ENCODE measurements at places on chromosomes 6 and 20.

GRCh38 chr6:134254118-134254517 lies 63.8 kb downstream of the SGK1 start:
- DNase-seq, result no peak

GRCh38 chr6:33175436-33176069 lies 16.7 kb downstream of the COL11A2 start:
- no peak for DNase-seq

- DNase-seq, result no peak
Observed at GRCh38 chr6:85066266-85066665, 301.9 kb upstream of the TBX18 start.

- no peak for DNase-seq
Observed at GRCh38 chr6:24967211-24967610, 31.5 kb upstream of the RIPOR2 start.

GRCh38 chr6:10746915-10747250 lies 722 bp upstream of the TMEM14B start:
- DNase-seq, result no peak

DNA sequence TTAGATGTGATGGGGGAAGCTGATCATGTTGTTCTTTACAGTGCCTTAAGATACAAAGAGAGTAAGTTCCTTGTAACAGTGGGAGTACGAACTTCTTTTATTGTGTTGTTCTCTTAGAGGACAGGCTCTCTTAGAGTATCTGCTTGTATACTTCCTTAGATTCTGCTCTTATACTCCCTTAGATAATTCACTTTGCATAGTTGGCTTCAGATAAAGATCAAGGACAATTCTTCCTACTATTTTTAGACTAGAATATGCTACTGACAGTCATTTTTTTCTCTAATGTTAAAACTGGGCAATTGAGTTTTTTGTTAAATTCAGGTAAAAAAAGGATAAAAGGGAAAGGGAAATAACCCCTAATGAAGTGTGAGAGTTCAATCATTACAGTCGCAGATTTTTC lies 138.7 kb downstream of the MYB start:
- DNase-seq, result no peak

GRCh38 chr6:81929828-81930227 lies 177.3 kb upstream of the TENT5A start:
- DNase-seq, result peak; percentile 41

DNA sequence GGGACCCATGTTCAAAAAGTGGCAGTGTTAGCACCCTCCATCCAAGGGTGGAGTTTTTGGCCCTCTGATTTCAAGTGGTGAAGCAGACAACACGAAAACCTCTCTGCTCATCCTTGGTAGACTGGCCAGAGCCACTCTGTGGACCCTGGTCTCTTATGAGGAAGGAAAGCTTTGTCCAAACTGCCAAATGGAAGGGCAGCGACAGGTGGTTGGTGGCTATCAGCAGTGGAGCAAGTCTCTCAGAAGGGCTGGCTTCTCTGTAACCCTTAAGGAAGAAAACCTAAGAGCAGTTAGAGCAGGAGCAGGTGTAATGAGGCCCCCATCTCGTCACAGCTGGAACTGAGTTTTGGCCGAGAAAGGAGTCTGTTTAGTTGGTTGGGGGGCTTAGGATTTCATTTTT lies 155.8 kb downstream of the SLC16A10 start:
- DNase-seq, result no peak

DNA sequence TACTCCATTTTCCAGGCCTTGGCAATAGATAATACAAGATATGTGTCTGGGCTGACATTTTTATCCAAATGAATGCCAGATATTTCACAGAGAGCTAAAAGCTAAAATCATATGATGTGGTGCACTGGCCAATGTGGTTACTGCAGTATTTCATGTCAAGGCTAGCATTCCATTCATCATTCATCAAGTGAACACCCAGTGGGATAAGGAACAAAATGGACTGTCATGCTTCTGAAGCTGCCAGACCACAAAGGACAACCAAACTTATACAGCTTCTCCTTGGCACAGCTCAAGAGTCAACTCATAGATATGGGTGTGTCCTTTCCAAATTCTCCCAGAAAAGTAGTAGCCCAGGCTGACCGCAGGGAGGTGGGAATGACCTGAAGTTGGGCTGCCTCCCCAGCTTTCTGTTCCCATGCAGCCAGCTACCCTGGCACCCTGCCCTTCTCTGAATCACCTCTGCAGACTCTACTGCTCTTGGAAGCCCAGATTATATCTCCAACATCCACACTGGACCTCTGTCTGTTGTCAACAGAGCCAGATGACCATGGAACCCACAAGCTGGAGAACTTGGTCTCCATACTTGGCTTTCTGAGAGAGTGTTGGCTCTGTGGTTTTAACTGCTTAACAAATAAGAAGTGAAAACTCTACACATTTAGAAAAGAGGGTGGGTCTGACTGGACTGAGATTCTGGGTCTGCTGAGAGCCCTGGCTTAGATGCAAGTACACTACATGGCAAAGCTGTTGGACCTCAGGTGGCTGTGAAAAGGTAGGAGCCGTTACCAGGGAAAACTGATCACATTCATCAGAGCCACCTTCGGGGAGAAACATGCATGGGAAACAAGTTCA lies 122.8 kb downstream of the ALDH8A1 start:
- peak; percentile 96 for DNase-seq

- DNase-seq, result no peak
Observed at GRCh38 chr6:80903711-80904110, 797.2 kb downstream of the BCKDHB start.

DNA sequence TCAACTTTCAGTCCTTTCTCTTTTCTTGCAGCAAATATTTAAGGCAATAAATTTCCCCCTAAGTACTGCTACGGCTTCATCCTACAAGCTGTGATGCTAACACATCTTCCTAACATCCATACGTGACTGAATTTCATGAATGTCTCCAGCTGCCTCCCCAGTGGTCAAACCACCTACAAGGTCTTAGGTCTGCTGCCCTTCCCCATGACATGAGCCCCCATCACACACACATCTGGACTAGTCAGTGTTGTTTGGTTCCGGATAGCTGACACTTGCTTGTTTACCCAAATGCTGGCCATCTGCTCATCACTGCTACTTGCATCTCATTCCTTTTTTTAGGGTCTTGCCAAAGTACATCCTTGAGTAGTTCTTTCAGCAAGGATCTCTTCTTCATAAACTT lies 14.6 kb downstream of the RRBP1 start:
- no peak for DNase-seq

DNA sequence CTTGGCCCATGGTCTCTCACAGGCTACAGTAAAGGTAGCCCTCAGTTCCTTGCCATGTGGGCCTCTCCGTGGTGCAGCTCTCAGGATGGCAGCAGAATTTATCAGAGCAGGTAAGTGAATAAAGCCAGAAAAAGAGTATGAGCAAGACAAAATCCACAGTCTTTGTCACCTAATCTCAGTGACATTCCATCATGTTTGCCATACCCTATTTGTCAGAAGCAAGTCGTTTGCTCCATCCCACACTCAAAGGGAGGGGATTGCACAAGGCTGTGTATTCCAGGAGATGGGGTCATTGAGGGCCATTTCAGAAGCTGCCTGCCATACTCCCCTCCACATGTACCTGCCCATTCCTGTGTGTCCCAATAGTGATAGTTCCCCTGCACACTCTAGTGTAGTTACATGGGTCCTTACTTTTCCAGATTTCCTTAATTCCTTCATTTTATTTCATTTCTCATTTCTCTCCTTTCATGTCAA lies 24.2 kb downstream of the ISM1 start:
- no peak for DNase-seq

DNA sequence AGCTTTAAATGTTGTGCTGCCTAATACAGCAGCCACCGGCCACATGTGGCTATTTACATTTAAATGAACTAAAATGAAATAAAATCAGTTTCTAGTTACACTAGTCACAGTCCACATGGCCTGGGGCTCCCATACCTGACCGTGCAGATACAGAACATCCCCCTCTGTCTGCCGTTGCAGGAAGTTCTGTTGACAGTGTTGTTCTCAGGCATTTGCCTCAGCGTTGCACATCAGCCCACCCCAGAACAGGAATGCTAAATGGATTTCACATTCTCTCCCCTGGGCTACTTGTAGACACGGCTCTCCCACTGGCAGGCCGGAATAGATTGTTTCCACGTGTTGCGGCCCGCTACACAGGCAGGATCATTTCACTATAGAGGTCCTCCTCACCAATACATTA lies 26.3 kb downstream of the JAG1 start:
- peak; percentile 66 for DNase-seq

DNA sequence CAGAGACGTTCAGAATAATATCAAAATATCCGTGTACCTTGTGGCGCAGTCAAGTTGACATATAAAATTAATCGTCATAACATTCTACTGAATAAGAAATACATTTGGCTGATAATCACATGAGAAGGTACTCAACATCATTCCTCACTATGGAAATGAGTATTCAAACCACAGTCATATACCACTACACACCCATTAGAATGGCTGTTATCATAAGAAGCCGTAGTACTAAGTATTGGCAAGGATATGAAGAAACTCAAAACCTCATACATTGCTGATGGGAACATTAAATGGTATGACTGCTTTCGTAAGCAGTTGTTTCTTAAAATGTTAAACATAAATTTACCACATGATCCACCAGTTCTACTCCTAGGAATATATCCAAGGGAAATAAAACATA lies 244.7 kb downstream of the CDKAL1 start:
- DNase-seq, result no peak

- no peak for DNase-seq
Observed at GRCh38 chr6:108294297-108294726, 542 bp upstream of the AFG1L start.

DNA sequence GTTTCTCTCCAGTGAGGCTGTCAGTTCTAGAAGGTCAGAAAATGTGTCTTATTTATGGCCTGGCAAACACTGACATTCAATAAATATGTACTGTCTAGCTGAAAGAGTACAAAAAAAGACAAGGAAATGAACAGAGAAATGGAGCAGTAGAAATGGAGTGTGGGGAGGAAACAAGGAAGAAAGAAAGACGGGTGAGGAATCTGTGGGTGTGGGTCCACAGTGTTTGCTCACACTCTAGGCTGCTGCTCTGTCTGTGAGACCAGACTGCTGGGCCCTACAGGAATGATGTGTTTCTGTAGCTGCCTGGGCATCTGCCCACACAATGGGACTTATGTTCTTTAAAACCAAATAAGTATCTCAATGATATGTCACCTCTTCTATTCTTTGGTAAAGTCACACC lies 114.2 kb downstream of the MOXD1 start:
- DNase-seq, result no peak

Data from fibroblast of skin of back (primary cell).